Nucleus accumbens (tissue), 56 donors: ENCODE measurements at places on chromosomes 5 and 9.

GRCh38 chr5:172411484-172412072 is 42.7 kb downstream of the SH3PXD2B start:
- DNase-seq = no peak

DNA sequence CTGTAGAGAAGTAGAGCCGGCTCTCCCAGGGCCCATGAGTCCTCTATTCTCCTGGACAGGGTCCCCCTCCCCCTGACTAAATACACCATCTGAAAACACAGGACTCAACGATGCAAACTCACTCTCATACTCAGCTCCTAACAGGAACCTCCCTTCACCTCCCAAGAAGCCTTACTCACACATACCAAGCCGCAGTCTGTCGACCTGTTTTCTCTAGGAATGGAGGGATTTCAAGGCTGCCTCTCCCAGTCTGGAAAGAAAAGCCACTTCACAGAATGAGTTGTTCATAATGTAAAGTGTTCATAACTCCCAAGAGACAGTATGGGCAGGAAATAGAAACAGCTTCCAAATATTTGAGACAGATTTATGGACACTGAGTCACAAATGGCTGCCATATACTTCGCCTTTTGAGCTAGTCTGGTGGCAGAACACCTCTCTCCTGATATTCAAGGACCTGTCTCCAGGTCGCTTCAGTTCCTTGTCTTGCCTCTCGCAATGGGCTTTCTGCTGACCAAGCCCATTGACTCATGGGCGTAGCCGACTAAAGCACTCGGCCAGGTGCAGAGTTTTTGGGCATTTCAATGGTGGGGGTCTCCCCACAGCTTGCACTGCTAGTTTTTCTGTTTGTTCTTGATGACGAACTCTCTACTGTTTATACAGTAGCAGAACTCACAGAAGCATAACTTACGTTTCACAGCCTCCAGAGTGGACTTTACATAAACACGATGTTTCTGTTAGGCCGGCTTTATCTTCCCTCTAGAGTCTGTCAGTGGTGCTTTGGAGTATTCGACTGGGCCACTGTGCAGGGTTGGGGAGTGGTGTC is 25.0 kb upstream of the IL17B start:
- no peak for DNase-seq

DNA sequence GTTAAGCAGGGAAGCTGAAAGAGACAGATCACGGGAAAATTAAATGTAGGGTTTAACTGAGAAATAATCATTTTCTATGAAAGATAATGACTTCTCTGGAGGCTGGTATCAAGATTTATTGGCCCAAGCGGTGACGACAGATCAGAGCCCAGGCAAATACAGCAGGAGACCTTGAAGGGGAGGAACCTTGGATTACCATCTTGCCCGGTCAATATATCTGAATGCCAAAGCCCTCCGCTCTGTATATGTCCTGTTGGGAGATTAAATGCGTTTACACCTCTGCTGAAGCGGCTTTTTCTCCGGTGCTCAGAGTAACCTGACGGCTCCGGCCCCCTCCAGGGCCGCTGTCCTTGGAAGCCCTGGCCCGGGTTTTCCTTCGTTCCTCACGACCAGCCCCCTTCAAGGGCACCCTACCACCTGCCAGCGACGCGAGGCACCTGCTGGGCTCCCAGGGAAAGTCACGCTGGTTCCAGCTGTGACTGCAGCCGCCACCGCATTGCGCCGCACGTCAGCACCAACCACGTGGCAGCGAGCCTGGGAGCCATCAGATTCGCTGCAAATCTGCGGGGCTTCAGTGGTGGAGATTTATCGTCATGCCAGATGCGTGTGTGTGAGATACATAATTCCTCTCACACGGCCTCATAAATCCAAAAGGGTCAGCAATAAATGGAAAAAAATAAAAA is 4.4 kb upstream of the QSOX2 start:
- DNase-seq = no peak

DNA sequence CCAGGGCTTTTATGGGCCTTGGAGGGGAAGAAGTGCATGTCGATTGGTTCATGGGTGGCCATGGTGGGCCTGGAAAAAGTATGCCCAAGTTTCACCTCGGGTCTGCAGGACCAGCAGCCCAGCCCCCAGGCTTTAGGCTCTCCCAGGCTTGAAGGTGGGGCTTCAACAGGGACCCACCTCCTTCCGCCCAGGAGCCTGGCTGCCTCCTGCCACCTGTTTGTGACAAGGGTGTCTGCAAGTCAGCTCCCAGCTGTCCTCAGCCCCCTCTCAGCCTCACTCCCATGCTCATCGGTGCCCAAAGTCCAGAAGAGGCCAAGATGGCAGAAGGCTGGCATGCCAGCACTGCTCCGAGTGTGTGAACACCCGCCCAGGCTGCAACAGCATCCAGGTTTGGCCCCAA is 1063.2 kb upstream of the ACO1 start:
- no peak for DNase-seq

DNA sequence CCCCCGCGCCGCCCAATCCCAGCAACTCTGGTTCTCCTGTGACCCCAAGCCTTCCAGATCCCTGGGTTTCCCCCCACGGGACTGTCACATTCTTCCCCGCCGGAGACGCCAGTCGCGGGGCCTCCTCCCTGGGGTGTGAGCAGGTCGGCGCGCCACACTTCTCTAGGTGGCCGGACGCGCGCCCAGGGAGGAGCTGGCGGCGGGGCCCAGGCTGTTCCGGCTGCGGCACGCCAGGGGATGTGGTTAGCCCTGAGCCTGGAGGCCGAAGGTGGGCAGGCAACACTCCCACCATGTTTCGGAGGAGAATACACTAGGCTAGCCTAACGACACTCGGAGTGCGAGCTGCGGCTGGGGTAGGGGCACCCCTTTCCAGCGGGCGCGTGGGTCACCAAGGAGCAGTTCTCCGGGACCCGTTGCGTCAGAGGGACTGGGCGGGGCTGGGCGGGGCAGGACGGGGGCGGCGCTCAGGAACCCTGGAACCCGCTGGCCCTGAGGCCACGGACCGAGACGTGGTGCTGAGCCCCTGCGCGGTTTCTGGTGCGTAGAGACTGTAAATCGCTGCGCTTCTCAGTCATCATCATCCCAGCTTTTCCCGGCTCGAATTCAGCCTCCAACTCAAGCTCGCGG is at the start of gene SLC27A6:
SLC27A6 (plus strand) TSS at position 478 of the 627 bp plus-strand sequence. CDS start 650 bp downstream, outside the sequence.
- no peak for DNase-seq

GRCh38 chr5:144209361-144209760 is 38.7 kb downstream of the KCTD16 start:
- no peak for DNase-seq

DNA sequence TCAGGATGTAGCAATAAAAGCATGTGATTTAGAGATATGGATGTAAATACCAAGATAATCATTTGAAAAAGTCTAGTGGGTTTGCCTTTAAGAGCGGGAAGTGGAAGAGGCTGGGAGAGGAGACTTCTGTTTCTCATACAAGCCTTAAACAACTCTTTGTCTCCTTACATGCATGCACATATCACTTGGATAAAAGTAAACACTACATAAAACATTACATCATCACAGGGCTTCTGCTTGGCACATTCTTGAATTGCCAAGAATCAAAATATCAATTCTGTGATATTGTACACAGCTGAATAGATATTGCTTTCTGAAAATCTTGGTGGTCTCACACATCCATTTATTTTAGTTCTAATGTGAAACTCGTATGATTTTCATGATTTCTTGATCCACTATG is 57.6 kb downstream of the FOXD1 start:
- DNase-seq = no peak

- no peak for DNase-seq
Observed at GRCh38 chr5:148984345-148984744, 78.5 kb downstream of the SH3TC2 start.

DNA sequence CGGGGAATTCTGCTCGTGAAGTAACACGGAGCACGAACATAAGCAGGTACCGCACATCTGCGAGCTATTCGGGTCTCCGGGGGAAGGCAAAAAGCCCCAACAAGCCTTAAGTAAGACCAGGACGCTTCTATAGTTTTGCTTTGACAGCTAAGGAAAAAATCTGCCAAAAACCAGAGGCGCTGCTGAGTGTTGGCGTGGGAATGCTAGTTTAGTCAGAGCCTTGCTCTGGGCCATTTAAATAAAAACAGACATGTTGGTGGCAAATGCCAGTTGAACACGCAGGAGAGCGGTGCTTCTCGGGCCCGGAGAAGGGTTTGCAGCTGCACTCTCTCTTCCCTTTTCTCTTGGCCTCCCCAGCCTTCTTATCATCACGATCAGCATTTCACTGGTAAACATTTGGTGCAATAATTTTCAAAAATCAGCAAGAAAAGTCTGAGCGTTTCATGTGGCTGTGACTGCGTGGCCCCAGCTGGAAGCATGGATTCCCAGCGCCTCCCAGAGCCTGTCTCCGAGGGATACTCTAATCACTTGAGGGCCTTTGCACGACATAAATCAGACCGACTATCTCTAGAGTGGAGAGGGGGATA is 6.4 kb upstream of the NOTCH1 start:
- no peak for DNase-seq

DNA sequence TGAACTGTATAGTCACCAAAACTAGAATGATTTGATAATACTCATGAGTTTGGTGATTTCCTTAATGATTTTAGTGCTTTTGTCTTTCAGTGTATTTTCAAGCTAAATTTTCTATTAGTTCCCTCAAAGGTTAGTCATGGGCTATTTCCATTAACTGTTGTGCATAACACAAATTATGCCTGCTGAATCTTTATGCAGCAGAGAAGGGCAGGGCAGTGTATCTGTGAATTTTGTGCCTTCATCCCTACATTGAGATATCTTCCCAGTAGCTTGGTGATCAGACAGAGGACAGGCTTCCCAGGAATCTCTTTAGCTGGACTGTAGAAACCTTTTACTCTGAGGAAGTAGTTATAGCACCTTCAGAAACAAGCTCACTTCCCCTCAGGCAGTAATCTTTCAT is 1036.9 kb downstream of the EFNA5 start:
- DNase-seq = no peak

- DNase-seq = no peak
Observed at GRCh38 chr9:35923927-35924763, 14.9 kb downstream of the SPAAR start.

GRCh38 chr9:113985968-113986585 is 92.0 kb downstream of the AMBP start:
- DNase-seq = no peak

GRCh38 chr5:180555168-180555921 is 36.0 kb downstream of the SCGB3A1 start:
- DNase-seq = no peak

GRCh38 chr5:127666043-127666716 is 17.3 kb downstream of the CTXN3 start:
- no peak for DNase-seq
